ENCODE measurements at places on chromosomes 5 and 9. TPM values are rescaled to one million over a fixed set of nuclear protein-coding genes. Genes with fewer than 3 reads are reported as not detected.

The TMC1 gene
- not detected for total RNA-seq

The GARIN3 gene
- not detected for total RNA-seq

The FRRS1L gene
- not detected for total RNA-seq

The SHC3 gene
- total RNA-seq = not detected

The ARL14EPL gene
- total RNA-seq = not detected

The OGN gene
- total RNA-seq = not detected

The GPR151 gene
- total RNA-seq = not detected

The FOXD4L5 gene
- 0.79 TPM for total RNA-seq

The DTWD2 gene
- total RNA-seq = 6.0 TPM

The CCL27 gene
- not detected for total RNA-seq

The IRX2 gene
- not detected for total RNA-seq

- no peaks in the 10 kb centered on the region for H3K27me3 ChIP-seq
- no peak overlapping the region for H3K27ac ChIP-seq
Observed at GRCh38 chr5:6976971-6977370, 263.7 kb downstream of the TENT4A start.

DNA sequence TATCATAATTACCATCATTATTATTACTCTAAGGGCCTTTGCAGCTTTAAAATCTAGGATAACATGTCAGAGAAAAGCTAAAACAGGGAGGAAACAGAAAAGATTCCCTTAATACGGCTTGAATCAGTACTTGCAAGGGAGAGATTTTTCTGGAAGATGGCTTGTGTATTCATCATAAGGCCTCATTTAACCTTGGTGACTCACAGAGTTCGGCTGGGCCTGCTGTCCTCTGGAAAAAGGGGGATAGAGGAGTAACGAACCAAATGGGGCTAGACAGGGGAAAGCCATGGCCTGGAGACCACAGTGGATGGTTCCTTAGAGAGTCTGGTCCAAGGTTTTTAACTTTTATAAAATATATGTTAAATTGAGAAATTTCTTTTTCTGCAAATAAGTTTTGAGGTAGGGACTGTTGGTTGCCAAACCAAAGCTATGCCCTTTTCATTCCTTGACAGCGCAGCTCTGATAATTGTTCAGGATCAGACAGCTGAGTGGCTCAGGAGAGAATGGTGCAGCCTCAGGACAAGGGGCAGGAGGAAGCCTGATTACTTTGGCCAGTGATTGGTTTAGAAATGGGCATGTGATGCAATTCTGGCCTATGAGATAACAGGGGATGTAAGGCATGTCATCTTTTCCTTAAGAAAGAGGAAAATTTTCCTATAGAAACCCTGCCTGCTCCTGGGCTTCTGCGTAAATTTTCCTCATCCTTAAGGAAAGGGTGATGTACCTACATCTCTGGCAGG lies 25.6 kb upstream of the GSN start:
- no peak overlapping the region for H3K27ac ChIP-seq
- no peaks in the 10 kb centered on the region for H3K27me3 ChIP-seq
- DNase-seq = no peak
- H3K36me3 ChIP-seq = peaks cover 12% of the 10 kb centered on the region
- H3K4me1 ChIP-seq = no peaks in the 10 kb centered on the region
- no peak overlapping the region for H3K4me3 ChIP-seq

DNA sequence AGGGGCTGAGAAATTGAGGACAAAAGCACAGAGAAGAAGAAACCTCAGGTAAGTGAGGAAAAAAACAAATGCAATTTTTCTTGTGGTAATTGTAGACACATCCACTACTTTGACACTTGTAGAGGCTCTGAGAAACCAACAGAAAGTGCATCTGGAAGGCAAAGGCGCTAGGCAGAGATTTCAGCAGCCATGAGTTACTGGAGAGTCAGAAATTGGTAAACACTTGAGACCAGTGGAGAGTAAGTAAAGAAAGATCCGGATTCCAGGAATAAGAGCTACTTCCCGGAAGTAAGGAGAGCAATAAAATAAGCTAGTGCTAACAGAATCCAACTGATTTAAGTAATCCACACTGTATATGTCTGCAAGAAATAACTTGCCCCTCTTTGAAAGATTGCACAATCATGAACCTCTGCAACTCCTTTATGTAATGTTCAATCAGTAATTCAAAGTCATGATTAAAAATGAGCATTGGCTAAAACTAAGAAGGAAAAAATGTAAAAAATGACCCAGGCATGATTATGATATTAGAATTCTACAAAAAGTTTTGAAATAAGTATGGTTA lies 382.1 kb downstream of the CDH18 start:
- H3K36me3 ChIP-seq = no peaks in the 10 kb centered on the region
- no peaks in the 10 kb centered on the region for H3K27me3 ChIP-seq
- no peak overlapping the region for H3K4me3 ChIP-seq
- no peak for DNase-seq
- no peak overlapping the region for H3K27ac ChIP-seq

DNA sequence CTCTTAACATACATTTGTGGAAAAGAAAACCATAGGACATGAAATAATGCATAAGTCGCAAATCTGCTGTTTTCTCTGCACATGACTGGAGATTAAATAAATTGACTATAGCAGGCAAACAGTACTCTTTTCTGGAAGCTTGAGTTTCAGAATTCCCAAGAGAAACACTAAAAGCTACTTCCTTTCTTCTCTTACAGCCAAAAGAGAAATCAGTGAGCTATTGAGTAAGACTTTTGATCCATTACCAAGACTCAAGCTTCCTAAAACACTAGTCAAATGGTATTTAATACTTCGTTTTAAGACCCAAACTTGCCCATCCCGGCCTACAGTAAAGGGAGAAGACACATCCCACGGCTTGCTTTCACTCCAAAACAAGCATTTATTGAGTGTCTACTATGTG lies 335.8 kb upstream of the PUM3 start:
- no peak for DNase-seq
- no peaks in the 10 kb centered on the region for H3K36me3 ChIP-seq
- peaks cover 27% of the 10 kb centered on the region for H3K27me3 ChIP-seq
- peaks cover 6% of the 10 kb centered on the region for H3K4me1 ChIP-seq

DNA sequence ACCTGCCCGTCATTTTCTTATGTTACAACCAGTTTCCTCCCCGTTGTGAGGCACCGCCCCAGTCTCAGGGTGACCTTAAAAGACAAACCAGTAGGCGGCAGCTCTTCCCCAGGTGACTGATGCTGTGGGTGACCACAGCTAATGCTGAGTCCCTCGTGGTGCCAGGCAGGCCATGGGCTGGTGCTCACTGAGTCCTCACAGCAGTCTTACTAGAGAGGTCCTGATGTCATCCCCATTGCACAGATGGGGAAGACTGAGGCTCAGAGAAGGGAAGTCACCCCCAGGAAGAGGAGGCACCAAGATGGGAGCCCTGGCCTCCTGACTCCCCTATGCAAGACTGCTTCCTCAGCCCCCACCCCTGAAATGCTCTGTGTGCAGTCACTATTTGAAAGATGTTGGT lies 978 bp downstream of the CFAP157 start:
- H3K27me3 ChIP-seq = no peaks in the 10 kb centered on the region
- DNase-seq = no peak

GRCh38 chr5:143601917-143602333 lies 198.4 kb upstream of the NR3C1 start:
- no peak for DNase-seq
- H3K27me3 ChIP-seq = no peaks in the 10 kb centered on the region
- no peak overlapping the region for H3K4me3 ChIP-seq
- no peak overlapping the region for H3K27ac ChIP-seq

DNA sequence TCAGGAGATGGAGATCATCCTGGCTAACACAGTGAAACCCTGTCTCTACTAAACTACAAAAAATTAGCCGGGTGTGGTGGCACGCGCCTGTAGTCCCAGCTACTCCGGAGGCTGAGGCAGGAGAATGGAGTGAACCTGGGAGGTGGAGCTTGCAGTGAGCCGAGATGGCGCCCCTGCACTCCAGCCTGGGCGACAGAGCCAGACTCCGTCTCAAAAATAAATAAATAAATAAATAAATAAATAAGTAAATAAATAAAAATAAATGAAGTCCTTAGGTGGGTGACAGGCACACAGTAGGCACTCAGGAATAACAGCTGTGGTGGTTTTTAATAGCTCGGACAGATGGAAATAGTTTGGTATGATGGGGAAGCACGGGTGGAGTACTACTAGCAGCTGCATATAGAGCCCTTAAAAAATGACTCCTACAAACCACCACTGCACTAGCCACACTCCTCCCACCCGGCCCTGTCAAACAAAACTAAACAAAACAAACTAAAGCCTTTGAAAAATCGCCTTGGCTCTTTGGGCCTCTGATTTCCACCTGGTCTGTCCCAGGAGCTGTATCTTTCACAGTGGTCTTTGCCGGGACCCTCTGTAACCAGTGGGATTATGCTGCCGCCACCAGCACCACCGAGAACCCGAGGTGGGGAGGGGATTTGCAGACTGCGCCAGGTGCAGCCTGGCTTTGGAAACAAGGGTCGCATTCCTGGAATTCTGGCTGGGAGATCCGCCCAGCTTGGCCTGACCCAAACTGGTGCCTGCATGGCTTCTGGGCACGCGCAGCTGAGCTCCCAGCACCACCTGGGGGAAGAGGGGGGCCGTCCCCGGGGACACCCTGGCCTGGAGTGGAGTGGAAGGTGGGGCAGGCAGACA lies 5.1 kb upstream of the WDR5 start:
- H3K27me3 ChIP-seq = no peaks in the 10 kb centered on the region
- H3K27ac ChIP-seq = no peak overlapping the region
- H3K36me3 ChIP-seq = no peaks in the 10 kb centered on the region
- H3K4me1 ChIP-seq = peaks cover 31% of the 10 kb centered on the region

- no peaks in the 10 kb centered on the region for H3K4me1 ChIP-seq
- H3K36me3 ChIP-seq = peaks cover 90% of the 10 kb centered on the region
- DNase-seq = no peak
- H3K27ac ChIP-seq = no peak overlapping the region
Observed at GRCh38 chr9:124347206-124347967, 67.9 kb downstream of the PSMB7 start.

DNA sequence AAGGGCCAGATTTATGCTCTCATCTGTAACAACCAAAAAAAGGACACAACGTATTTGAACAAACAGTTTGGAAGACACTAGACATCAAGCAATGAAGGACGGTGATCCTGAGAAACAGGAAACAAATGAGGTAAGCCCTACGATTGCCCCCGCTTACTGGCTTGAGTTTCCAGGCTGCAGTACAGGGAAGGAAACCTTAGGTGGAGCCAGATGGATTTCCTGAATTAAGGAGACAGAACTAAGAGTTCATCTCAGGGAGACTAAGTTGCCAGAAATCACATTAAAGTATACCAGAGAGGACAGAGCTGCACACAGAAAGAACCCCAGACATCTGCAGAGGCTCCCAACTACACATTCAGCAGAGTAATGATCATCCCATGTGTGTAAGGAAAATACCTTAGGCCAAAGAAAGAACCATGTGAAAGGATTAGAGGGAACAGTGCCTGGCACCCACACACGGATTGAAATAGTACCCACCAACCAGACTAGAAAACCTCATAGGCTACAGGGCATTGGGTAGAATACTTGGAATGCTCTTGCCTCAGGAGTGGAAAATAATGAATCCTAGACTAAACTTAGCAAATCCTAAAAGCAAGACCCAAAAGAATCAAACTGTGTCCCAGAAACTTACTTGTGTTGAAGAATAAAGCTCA lies 99.3 kb upstream of the NIPBL start:
- H3K36me3 ChIP-seq = no peaks in the 10 kb centered on the region
- no peaks in the 10 kb centered on the region for H3K4me1 ChIP-seq
- peaks cover 6% of the 10 kb centered on the region for H3K27me3 ChIP-seq
- no peak overlapping the region for H3K27ac ChIP-seq
- no peak overlapping the region for H3K4me3 ChIP-seq

DNA sequence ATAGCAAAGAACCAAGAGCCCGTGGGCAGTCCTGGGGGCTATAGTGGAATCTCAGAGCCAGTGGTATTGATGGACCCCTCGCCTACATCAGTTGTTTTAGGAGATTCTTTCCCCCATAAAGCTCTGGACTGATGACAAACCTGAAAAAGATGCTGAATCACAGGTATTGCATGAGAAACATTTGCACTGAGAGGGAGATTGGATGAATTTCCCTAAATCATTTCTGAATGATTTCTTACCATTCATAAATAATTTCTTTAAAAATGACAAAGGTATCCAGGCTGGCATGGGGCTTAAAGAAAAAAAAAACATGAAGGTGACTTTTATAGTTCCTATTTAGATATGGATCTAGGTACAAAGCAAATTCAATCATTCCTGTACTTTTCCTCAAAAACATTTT lies 54.0 kb upstream of the SLIT3 start:
- H3K4me1 ChIP-seq = no peaks in the 10 kb centered on the region
- no peaks in the 10 kb centered on the region for H3K36me3 ChIP-seq
- DNase-seq = no peak
- no peak overlapping the region for H3K4me3 ChIP-seq

DNA sequence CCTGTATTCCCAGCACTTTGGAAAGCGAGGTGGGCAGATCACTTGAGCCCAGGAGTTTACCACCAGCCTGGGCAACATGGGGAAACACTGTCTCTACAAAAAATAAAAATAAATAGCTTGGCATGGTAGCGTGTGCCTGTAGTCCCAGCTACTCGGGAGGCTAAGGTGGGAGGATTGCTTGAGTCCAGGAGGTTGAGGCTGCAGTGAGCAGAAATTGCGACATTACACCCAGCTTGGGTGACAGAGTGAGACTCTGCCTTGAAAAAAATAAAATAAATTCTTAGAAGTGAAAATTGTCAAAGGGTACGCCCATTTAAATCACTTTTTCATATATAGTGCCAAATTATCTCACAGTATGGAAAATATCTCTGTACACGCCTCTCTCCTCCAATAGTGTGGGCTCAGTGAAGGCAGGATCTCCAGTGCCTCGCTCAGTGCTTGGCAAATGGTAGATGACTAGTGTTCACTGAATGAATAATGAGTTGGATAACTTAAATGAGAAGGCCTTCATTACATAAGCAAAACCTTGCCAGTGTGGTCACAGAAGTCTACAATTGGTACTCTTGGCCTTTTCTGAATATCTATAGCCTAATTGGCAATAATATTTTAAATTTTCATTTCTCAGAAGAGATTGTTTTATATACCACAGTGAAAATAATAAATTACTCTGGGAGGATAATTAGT lies 9.4 kb upstream of the CCL28 start:
- DNase-seq = no peak
- H3K27ac ChIP-seq = no peak overlapping the region
- no peak overlapping the region for H3K4me3 ChIP-seq
- no peaks in the 10 kb centered on the region for H3K36me3 ChIP-seq
- no peaks in the 10 kb centered on the region for H3K27me3 ChIP-seq
- no peaks in the 10 kb centered on the region for H3K4me1 ChIP-seq

DNA sequence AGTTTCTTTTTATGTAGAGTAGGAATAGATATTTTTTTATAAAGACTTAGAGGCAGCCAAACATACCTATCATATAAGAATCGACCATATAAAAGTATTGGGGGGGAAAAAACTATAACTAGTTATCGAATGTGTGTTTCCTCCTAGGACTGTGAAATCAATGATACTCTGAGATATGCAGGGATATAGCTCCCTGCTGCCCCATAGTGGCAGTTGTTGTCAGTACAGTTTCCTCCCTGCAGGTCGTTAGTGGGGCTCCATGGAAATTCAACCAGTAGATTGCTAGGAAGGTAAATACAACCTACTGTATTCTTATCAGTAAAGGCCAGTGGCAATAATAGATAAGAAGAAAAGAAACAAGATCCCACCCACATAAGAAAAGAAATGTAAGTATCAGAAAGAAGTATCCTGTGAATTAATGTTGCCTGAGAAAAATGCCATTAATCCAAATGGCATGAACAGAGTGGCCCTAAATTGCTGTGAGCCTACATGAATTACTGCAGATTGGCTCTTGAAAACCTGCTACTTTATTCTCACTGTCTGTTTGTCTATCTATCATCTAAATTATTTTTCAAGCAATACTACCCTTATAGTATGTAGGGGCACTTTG lies 136.9 kb upstream of the FBN2 start:
- no peaks in the 10 kb centered on the region for H3K4me1 ChIP-seq
- H3K27ac ChIP-seq = no peak overlapping the region
- no peaks in the 10 kb centered on the region for H3K36me3 ChIP-seq
- no peak overlapping the region for H3K4me3 ChIP-seq

Measured in B cell (primary cell).